Parietal lobe (tissue), 2 donors: ENCODE measurements at places on chromosomes 13 and 19. TPM values are rescaled to one million over a fixed set of nuclear protein-coding genes. Genes with fewer than 3 reads are reported as not detected.

B3GNT3 gene
- not detected for total RNA-seq

PTPRH gene
- total RNA-seq: not detected

TMC4 gene
- total RNA-seq: 1.3 TPM

GRIN3B gene
- not detected for total RNA-seq

FAM216B gene
- 0.94 TPM for total RNA-seq

KCNRG gene
- 32.2 TPM for total RNA-seq

GPR4 gene
- total RNA-seq: 0.31 TPM

ZNF135 gene
- total RNA-seq: 40.4 TPM

FREM2 gene
- 3.8 TPM for total RNA-seq

ZNF677 gene
- total RNA-seq: 45.7 TPM

URAD gene
- not detected for total RNA-seq

DNAAF3 gene
- 0.94 TPM for total RNA-seq

ADAT3 gene
- total RNA-seq: 3.8 TPM

VASP gene
- 7.8 TPM for total RNA-seq

KLHL1 gene
- 60.7 TPM for total RNA-seq

KRTDAP gene
- total RNA-seq: not detected

ZNF841 gene
- total RNA-seq: 68.9 TPM

IL12RB1 gene
- not detected for total RNA-seq

ZNF160 gene
- total RNA-seq: 62.3 TPM

DHDH gene
- total RNA-seq: not detected

PSG3 gene
- not detected for total RNA-seq

PCDH20 gene
- 5.3 TPM for total RNA-seq

LRG1 gene
- 0.63 TPM for total RNA-seq

LILRB2 gene
- total RNA-seq: not detected

POU4F1 gene
- 0.31 TPM for total RNA-seq

COX7A1 gene
- total RNA-seq: 1.3 TPM

POU2F2 gene
- 12.2 TPM for total RNA-seq

RFPL4A gene
- total RNA-seq: not detected

NANOS3 gene
- 3.8 TPM for total RNA-seq

KCNJ14 gene
- 1.6 TPM for total RNA-seq

FCER2 gene
- not detected for total RNA-seq

SIAH3 gene
- total RNA-seq: 11.9 TPM

CGB8 gene
- not detected for total RNA-seq

NECTIN2 gene
- total RNA-seq: 23.8 TPM

AP2S1 gene
- total RNA-seq: 52.6 TPM

KL gene
- 1.9 TPM for total RNA-seq

IFNL4 gene
- not detected for total RNA-seq

TGFBR3L gene
- total RNA-seq: not detected

ZNF324B gene
- 21.9 TPM for total RNA-seq
